ENCODE measurements at places on chromosomes 3 and 15.

- DNase-seq, result no peak
Observed at GRCh38 chr3:108566599-108566998, 22.6 kb downstream of the CIP2A start.

- DNase-seq, result no peak
Observed at GRCh38 chr3:13260259-13261103, 159.6 kb downstream of the NUP210 start.

DNA sequence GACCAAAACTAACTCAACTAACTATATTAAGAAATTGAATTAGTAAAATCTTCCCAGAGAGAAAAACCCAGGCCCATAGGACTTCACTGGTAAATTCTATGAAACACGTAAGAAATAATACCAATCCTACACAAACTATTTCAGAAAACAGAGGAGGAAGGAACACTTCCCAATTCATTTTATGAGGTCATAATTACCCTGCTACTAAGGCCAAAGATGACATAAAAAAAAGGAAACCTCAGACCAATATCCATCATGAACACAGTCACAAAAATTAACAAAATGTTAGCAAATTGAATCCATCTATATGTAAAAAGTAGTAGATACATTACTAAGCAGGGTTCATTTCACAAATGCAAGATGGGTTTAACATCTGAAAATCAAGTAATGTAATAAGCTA, 3.5 kb downstream of the EDC3 start:
- DNase-seq, result no peak

DNA sequence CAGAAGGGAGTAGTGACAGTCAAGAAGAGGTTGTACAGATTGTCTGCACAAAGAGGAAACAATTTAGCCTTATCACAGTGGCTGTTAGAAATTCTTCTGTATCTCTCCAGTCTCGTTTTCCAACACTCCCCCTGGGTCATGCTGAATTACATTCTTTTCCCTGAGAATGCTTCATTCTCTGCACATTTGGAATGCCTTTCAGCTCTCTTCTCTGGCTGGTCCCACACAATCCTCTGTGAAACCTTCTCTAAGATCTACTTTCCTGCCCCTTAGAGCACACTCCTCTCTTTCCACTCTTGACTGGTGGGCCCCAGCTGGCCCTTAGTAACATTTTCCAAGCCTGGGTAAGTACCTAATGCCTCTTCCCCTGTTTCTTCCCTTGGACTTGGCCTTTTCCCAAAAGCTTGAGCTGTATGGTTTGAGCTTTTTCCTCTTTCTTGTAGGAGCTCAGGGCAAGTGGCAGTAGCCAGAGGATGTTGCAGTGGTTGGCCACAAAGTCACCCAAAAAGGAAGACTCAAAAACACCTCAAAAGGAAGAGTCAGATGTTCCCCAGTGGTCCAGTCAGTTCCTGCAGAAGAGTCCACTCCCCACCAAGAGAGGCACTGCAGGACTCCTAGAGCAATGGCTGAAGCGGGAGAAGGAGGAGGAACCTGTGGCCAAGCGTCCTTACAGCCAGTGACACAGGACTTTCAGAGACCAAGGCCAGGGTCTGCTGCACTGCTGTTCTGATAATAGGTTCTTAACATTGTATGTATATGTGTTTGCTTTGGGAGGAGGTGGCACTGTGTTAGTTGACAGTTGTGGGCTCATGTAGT, 25.7 kb downstream of the HMCES start:
- DNase-seq, result no peak

DNA sequence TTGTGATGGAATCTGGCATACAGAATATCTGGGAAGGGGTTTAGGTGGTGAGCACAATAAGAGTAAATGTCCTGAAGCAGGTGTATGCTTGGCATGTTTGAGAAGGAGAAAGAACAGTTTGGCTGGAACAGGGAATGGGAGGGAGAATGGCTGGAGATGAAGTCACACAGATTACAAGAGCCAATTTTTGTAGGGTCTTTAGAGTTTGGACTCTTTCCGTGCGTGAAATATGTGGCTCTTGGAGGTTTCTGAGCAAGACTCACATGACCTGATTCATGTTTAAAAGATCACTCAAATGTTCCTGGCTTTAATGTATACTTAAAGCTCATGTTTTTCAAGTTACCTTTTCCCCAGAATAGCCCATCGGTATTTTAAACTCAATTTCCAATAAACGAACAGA, 32.8 kb downstream of the SPRED1 start:
- DNase-seq, result no peak

- DNase-seq, result peak; percentile 63
Observed at GRCh38 chr3:15783361-15783969, 14.3 kb downstream of the ANKRD28 start.
